Progenitor cell of endocrine pancreas (in vitro differentiated cells): ENCODE measurements at places on chromosomes 2 and 18.

GRCh38 chr2:169683425-169684134 is 10.6 kb downstream of the CFAP210 start:
- no peak for DNase-seq

DNA sequence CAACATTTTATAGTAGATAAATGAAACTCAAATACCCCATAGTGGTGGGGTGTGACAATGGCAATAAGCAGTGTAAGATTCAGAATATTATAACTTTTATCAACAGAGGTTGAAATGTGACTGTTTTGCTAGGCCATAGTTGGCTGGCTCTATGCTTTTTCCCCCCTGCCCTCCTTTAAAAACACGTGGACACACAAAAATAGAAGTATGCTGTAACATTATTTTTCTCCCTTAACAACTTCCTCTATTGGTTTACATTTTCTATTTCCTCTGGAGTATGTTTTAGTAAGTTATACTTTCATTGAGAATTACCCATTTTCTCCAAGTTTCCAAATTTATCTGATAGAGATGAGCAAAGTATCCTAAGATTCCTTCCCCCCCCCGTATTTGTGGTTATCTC is 31.1 kb downstream of the NDUFAF7 start:
- DNase-seq, result no peak

DNA sequence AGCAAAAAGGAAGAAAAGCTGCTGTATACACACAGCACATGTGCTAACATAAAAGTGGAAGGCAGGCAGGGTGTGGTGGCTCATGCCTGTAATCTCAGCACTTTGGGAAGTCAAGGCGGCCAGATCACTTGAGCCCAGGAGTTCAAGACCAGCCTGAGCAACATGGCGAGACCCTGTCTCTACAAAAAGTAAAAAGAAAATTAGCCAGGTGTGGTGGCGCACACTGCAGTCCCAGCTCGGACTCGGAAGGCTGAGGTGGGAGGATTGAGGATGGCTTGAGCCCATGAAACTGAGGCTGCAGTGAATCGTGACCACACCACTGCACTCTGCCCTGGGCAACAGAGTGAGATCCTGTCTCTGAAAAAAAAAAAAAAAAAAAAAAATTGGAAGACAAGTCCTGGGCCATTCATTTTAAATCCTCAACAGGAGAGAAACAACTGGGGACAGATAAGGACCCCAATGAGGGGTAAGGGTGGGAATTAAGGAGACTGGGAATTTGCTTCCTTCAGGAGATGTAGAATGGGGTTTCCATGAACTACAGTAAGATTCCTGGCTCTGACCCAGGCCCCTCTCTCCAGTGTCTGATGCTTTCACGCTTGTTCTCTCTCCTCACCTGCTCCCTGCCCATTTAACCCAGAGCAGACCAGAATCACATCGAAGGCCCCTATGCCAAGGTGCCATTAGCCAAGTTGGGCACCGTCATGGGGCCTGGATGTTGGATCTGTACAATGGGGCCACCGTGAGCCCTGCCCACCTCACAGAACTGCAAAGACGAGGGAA is 29.6 kb downstream of the TNS1 start:
- no peak for DNase-seq

GRCh38 chr2:7906431-7906830 is 775.4 kb upstream of the ID2 start:
- DNase-seq, result no peak

- no peak for DNase-seq
Measured at GRCh38 chr2:76268484-76268883, 557.8 kb upstream of the GCFC2 start.

- DNase-seq, result no peak
Measured at GRCh38 chr2:121475811-121476571, 54.7 kb upstream of the RNU4ATAC start.

GRCh38 chr18:2797951-2798350 is 48.9 kb upstream of the EMILIN2 start:
- no peak for DNase-seq

- DNase-seq, result peak; percentile 28
Measured at GRCh38 chr2:71100195-71100964, 29.6 kb downstream of the MCEE start.

DNA sequence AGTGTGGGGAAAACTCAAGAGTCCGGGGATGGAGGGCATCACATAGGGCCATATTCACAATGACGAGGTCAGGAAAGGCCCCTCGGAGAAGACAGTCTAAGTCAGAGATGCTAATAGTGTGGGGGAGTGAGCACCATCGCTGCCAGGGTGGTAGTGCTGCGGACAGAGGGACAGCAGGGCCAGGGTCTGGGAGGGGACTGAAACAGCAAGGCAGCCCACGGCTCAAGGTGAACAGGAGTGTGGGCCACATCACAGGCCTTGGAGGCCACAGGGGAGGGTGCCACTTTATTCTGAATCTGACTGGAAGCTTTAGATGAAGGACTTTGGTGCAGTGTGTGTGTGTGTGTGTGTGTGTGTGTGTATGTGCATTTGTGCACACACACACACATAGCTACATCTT is 130.9 kb upstream of the GLI2 start:
- no peak for DNase-seq

GRCh38 chr2:222686086-222686750 is 14.8 kb downstream of the MOGAT1 start:
- DNase-seq, result no peak
